Cardiac muscle cell (in vitro differentiated cells and primary cell): ENCODE measurements at places on chromosomes 12 and 14. TPM values are rescaled to one million over a fixed set of nuclear protein-coding genes. Genes with fewer than 3 reads are reported as not detected.

TGFB3 gene
- 11.6 and 13.2 TPM in 2 replicates for total RNA-seq

ASB2 gene
- total RNA-seq: 208 and 240 TPM in 2 replicates

DNA sequence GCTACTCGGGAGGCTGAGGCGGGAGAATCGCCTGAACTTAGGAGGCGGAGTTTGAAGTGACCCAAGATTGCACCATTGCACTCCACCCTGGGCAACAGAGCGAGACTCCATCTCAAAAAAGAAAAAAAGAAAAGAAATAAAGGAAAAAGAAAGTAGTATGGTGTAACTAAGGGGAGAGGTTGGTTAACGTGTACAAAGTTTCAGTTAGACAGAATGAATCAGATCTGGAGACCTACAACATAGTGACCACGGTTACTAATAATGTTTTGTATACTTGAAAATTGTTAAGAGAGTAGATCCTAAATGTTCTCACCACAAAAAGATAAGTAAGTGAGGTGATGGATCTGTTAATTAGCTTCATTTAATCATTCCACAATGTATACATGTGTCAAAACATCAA lies 1208.8 kb downstream of the VRK1 start:
- H3K36me3 ChIP-seq: no peaks in the 10 kb centered on the region
- no peaks in the 10 kb centered on the region for H3K27me3 ChIP-seq
- H3K4me3 ChIP-seq: no peak overlapping the region
- no peak for DNase-seq

DNA sequence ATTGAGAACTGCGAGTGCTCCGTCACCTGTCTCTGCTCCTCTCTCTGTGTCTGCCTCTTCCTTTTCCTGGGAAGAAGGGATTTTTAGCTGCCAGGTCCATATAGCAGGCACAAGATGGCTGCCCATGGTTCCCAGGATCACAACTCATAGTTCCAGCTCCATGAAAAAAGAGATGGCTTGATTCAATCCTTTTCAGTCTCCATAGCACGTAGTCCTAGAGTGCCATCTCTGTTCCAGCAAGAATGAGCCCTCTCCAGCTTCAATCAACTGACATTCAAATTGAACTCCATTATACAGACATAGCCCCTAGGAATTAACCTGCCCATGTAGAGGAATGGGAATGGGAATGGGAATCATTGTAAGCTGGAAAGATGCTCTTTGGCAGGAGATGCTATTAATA lies 34.7 kb upstream of the RTRAF start:
- no peaks in the 10 kb centered on the region for H3K27me3 ChIP-seq
- no peak overlapping the region for H3K27ac ChIP-seq
- H3K4me3 ChIP-seq: no peak overlapping the region
- no peaks in the 10 kb centered on the region for H3K36me3 ChIP-seq
